ENCODE measurements at places on chromosomes 3 and 15.

- DNase-seq: no peak
Measured at GRCh38 chr3:42901073-42901415, 4.9 kb upstream of the ZNF662 start.

DNA sequence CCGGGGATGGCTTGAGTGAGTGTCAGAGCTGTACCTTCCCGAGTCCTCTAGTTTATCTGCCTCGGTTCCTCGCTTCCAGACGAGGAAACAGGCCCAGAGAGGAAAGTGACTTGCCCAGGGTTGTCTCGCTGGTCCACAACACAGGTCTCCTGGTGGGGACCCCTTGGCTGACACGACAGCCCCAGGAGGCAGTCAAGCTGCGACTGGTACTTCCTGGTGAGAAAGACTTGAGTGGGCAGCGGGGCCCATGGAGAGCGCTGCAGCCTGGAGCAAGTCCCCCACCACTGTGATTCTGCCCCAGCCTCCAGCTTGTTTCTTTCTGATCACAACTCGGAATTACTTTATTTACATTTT lies 600 bp upstream of the CHRNA5 start:
- DNase-seq: no peak

- no peak for DNase-seq
Measured at GRCh38 chr3:174440253-174440701, 418.9 kb upstream of the NAALADL2 start.

GRCh38 chr15:58932710-58933280 lies 684 bp downstream of the SLTM start:
- peak; percentile 75 for DNase-seq

DNA sequence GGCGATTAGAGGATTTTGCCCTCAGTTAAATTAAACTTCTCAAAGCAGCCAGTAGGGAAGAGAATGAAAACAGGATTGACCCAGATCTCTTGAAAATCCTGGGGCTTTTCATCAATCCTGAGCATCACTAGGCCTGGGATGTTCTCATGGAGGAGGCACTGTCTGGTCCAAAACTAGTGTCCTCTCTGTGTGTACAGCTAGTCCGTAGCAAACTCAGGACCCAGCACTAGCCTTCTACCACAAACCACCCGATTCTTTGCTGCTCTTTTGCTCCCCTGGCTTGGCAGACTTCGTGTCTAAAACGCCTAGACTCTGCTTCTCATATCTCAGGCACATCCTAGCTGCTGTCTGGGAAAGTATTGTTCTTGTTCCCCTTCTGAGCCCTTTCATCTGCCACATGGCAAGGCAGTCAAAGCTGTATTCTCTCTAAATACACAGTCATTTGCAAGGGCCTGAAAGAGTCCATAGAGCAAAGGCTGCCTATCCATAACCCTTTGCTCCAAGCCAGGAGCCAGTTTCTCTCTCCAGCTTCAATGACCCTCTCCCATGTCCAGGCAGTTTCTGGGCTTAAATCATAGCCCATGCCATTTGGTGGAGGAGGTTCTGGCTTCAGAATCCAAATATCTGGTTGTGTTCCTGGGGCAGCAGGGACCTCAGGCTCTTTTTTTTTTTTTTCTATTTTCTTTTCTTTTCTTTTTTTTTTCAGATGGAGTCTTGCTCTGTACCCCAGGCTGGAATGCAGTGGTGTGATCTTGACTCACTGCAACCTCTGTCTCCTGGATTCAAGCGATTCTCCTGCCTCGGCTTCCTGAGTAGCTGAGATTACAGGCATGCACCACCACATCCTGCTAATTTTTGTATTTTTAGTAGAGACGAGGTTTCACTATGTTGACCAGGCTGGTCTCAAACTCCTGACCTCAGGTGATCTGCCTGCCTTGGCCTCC lies 52.4 kb downstream of the CDC25A start:
- no peak for DNase-seq

GRCh38 chr3:101780661-101781060 lies 1.6 kb downstream of the NXPE3 start:
- no peak for DNase-seq

DNA sequence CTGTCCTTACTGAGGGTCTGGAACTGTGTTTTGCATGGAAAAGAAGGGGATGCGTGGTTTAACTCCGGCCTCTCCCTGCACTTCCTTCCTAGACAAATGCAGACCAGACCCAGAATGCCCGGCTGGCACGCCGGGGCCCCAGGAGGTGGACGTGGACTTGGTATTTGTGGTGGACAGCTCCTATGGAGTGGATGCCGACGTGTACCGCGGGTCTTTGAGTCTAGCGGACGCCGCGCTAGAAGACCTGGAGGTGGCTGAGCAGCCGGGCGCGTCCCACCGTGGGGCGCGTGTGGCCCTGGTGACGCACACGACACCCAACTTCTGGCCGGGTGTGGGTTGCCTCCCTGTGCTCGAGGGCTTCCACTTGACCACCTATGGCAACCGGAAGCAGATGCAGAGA lies 81.8 kb upstream of the COL6A5 start:
- DNase-seq: no peak

- no peak for DNase-seq
Measured at GRCh38 chr3:113954091-113954685, 6.4 kb downstream of the ZDHHC23 start.

DNA sequence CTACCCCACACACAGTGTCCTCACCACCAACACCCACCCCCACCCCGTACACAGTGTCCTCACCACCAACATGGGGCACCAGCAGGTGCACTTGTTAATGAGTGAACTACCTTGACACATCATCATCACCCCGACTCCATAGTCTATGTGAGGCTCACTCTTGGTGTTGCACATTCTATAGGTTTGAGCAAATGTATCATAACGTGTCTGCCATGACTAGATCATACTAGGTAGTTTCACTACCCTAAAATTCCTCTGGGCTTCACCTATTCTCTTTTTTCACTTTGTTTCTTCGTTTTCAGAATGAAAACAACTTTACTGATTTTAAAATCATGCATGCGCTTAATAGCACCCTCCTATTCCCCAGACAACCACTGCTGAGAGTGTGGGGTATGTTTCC lies 102.6 kb upstream of the SLC6A6 start:
- DNase-seq: no peak

- no peak for DNase-seq
Measured at GRCh38 chr15:60733196-60733595, 254.3 kb upstream of the ICE2 start.

- DNase-seq: no peak
Measured at GRCh38 chr3:111547631-111548030, 5.6 kb downstream of the CD96 start.

GRCh38 chr15:84953136-84953535 lies 28.5 kb upstream of the PDE8A start:
- no peak for DNase-seq

DNA sequence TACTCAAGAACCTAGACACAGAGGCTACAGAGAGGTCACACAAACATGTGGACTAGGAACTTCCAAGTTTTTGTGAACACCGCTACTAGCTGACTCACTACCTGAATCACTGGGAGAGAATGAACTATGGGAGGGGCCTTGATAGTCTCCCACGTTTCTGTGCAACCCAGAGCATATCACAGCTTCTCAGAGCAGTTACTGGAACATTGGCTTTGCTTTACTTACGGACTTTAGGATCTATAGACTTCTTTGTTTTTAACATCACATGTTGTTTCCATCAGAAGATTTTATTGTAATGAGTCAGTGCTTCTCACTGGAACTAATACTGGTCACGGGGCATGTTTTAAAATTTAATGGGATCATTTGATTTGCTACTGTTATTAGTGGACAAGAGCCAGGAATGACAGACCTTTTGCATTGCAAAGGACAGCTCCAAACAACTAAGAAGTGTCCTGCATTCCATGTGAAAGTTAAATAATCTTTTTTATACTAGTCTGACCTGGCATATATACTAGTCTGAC lies 35.6 kb downstream of the RTP4 start:
- no peak for DNase-seq

DNA sequence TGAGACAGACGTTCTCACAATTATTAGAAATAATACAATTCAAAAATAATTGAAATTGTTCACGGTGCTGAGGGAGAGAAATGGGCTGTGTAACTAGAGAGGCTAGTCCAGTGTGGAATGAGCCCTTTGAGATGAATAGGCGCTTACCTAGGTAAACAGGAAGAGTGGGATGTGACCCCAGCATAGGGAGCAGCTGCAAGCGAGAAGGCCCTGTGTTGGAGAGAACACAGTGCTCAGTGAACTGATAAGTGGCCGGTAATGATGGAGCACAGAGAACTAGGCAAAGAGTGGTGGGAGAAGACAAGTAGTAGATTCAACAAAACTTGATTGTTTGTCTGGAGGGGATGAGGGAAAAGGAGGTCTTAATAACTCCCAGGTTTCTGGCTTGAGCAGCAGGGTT lies 103.9 kb downstream of the HCN4 start:
- DNase-seq: no peak

DNA sequence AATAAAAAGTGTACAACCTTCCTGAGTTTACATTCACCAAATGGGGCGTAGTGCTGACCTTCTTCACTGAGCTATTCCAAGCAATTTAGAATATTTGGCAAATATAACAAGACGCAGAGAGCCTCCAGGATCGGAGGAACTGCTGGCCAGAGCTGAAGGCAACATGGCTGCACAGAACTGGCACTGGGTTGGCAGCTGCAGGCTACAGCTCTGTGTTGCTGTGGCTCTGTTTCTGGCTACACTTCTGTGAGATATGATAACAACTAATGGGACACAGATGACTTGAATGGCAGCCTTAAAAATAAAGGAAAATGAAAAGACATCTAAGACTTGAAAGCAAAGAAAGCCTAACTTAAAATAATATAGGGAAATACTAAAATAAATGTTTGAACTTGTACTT lies 10.8 kb upstream of the SLC6A20 start:
- DNase-seq: peak; percentile 10

DNA sequence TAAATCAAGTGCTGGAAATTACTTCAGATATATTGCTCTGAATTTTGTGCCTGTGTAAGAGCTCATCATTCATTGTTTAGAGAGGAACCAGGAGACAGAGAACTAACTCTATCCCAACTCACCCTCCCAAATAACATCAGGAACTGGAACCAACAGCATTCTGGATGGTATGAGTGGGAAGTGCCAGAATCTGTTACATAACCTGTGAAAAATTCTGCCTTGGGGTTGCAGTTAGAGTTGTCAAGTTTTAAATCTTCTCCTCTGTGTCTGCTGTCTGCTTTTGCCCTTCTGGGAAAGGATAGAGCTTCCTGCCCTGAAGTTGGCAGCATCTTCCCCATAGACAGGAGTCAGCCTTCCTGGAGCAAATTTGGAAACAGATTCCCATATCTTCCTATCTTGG lies 41.2 kb downstream of the TIMP4 start:
- no peak for DNase-seq

DNA sequence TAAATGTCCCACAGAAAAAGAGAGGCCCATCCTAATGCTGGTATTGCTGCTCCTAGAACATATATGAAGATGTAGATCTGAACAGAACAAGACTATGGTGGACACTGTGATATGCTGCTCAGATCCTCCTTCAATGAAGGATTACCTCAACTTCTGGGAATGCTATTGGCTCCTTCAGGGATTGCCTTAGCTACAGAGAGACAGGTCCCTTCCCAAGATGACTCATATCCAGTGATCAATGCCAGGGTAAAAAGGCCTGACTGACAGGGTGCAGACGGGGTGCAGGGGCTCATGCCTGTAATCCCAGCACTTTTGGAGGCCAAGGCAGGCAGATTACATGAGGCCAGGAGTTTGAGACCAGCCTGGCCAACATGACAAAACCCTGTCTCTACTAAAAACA lies 20.5 kb upstream of the STAG1 start:
- DNase-seq: no peak

DNA sequence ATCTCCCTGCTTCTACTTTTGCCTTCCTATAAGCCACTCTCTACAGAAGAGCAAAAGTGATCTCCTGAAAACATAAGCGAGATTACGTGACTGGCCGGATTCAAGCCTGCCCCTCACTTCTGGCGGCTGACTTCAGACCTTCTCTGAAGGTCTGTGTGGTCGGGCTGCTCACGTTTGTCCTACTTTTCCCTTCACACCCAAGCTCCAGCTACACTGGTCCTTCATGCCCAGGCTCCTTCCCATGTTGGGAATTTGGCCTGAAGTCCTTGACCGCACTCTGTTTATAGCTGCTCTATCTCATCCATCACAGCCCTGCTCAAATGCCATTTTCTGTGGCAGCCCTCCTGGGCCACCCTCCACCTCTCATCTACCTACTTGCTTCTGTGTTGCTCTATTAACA lies 6.7 kb upstream of the PLA2G4E start:
- DNase-seq: no peak

DNA sequence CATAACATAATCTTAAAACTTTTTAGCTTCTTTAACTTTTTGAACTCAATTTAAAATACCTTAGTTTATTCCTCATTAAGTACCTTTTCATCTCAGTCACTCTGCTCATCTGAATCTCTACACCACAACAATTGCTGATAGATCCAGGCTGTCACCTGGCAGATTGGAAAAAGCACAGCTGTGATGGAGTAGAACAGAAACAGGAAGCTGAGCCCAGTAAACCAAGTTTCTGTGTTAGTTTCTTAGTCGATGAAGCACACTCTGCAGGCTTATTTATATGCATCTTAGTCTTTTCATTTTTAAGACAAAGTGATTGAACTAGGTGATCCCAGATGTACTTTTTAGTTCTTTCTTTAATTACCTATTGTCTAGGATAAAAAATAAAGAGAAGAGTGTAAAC lies 1398.0 kb upstream of the ALCAM start:
- DNase-seq: no peak

DNA sequence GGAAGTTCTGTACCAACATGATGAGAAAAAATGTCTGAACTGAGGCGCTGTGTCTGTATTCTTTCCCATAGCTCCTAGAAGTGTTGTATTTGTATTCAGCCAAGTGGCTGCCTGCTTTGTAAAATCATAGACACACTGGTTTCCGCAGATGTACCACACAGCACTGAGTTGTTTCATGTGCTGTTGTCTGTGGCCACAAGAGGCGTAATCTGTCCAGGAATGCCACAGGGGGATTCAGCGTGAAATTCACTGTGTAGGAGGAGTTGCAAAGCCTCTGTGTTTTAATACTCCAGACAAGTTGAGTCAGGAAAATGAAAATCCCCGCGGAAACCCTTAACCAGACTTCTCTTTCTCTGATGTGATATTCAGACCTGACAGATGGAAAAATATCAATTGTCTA lies 462.2 kb downstream of the NSUN3 start:
- DNase-seq: peak; percentile 27

Data from D341Med (cell line).